ENCODE measurements at places on chromosomes 6 and 20. TPM values are rescaled to one million over a fixed set of nuclear protein-coding genes. Genes with fewer than 3 reads are reported as not detected.
A peak's percentile ranks its signal among the peaks of the same experiment; 100 is the strongest.

GRCh38 chr20:41956338-41957074 is 338.3 kb upstream of the CHD6 start:
- no peak for DNase-seq

DNA sequence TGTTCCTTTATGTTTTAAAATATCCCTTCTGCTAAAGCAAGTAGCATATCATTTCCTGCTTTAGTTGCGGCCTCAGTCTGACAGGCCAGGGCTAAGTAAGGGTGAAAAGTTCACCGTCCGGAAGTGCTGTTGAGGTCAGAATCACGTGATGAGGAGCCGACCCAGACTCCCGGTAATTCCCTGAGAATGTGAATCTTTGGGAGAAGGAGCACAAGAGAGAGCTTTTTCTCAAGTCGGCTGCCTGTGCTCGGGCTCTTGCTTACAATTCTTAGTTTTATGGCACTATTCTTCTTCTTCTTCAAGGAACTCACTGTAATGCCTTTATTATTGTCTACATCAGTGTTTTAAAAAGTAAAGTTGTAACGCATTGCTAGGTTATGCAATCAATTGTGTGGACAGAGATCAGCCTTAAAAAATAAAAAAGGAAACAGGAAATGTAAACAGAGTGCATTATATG is 309.3 kb downstream of the PRL start:
- DNase-seq: peak; percentile 70

GRCh38 chr6:97765461-97765860 is 482.4 kb upstream of the MMS22L start:
- no peak for DNase-seq

DNA sequence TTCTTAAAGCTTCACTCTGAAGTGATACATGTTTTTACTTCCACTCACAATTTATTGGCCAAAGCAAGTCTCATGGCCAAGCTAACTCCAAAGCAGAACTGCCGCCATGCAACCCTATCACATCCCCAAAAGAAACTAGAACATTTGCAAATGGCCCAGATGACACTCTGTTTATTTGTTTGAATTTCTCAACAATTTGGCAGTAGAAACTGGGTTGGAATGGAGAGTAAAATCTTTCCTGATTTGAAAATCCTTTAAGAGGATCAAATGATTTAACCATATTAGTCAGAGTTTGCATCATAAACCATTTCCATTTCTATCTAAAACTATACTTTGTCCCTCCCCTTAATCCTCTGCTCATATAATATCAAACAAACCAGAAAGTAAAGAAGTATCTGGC is 39.1 kb upstream of the E2F3 start:
- no peak for DNase-seq

The TRIM15 gene
- total RNA-seq: not detected

GRCh38 chr6:105015482-105015881 is 58.6 kb downstream of the LIN28B start:
- DNase-seq: no peak

The ADGRF5 gene
- 48.0 TPM for total RNA-seq

The CCM2L gene
- 10.3 TPM for total RNA-seq

DNA sequence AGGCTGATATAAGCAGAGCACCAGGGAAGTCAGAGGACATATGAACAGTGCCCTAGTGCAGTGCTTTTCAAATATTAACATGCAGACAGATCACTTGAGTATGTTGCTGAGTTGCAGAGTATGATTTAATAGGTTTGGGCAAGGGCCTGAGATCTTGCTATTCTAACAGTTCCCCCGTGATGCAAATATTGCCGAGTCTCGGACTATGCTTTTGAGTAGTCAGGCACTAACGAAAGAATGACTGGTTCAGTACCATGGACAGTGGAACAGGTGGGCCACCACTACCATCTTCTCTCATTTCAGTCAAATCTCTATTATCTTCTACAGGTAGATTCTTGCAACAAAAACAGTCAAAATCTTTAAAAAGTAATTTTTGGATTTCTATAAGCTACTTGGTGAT is 3.7 kb upstream of the TMEM200A start:
- DNase-seq: no peak

The EEF1A2 gene
- 1,274 TPM for total RNA-seq

DNA sequence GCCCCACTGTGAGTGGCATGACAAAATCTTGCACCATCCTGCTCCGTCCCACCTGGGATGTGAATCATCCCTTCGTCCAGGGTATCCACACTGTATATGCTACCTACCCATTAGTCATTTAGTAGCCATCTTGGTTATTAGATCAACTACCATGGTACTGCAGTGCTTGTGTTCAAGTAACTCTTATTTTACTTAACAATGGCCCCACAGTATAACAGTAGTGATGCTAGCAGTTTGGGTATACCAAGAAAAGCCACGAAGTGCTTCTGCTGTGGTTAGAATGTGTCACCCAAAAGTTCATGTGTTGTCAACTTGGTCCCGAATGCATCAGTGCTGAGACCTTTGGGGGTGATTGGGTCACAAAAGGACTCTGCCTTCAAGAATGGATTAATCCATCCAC is 11.7 kb downstream of the OSER1 start:
- DNase-seq: no peak

The SDHAF4 gene
- total RNA-seq: 16.6 TPM

The GLP1R gene
- total RNA-seq: 6.8 TPM

DNA sequence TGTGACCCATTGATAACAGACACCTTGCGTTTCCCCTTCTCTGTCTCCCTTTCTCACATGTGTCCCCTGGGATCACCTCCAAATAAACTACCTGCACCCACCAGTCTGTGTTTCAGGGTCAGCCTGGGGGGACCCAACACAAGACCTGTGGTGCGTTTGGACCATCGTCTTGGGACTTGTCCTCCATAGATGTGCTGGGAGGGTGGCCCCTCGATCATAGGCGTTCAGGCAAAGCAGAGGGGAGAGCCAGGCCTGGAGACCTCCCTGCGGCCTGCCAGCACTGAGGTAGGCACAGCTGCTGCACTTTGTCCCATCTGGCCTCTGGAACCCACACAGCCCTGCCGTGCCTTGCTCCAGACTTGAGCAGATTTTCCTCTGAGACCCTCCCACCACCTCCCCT is 18.1 kb downstream of the CST9 start:
- no peak for DNase-seq

DNA sequence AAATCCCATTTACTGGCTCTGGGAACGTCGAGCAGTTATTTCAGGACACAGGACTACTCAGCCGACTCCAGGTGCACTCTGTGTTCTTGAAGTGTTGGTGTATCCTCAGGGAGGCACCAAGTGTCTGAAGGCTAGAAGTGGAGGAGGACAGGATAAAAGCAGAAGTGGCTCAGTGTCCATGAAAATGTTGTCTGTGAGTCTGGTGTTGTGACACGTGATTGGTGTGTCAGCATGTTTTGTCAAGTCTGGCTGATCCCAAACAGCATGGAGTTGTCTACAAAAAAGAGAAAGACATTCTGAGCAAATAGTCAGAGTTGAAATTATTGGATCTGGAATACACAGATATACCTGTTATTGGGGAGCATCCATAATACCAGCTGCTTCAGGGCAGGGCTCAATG is 30.3 kb downstream of the SCGN start:
- DNase-seq: no peak

The DEFB124 gene
- total RNA-seq: not detected

The NRSN1 gene
- not detected for total RNA-seq

The TTPAL gene
- 2.9 TPM for total RNA-seq

The GDAP1L1 gene
- 0.38 TPM for total RNA-seq

DNA sequence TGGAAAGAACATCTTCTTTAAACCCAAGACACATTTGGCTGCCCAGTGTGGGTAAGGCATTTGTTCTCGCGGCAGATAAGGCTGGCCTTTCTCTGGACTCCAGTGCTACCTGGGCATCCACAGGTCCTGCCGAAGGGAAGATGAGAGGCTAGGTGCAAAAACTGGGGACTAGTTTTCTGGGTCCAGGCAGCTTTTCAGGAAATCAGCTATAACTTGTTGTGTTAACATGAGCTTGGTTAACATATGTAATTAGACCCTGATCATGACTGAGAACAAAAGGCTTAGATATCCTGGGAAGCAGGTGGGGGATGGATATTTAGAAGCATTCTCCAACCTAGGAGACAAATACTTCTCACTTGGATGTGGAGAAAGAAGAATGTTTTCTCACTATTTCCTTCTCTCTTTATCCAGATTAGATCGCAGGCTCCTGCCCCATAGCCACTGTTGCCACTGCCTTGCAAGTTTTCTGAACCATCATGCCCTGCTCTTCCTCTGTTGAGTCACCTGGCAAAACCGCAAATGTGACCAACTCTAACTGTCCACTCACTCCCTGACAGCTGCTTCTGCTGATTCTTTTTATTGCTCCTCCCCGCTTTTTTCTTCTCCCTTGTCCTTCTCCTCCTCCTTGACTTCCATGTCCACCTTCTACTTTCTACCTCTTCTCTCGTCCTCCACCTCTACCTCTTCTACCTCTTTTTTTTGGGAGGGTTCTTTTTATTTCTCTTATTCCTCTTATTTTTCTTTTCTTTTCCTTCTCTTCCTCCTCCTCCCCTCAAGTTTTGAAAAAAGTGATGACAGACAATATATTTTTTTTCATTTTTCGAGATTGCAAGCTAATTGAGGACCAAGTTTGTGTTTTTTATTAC is 258.1 kb downstream of the UTRN start:
- no peak for DNase-seq

DNA sequence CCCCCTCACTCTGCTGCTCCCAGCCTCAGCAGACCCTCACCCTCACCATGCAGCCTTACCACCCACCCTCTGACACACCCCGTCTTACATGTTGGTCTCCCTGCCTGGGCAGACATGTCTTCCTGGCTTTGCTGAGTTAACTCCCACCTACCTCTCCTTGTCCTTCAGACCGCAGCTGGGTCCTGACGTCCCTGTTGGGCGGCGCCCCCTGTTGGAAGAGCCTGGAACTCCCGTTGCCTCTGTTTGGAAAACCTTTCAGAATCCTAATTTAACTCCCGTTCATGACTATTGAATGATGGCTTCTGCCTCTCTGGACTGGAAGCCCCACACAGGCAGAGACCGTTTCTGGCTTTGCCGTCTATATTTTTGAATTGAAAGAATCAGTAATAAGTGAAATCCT is 245.1 kb downstream of the MYLK4 start:
- DNase-seq: no peak

The RIMS1 gene
- total RNA-seq: 1.3 TPM

The LPA gene
- total RNA-seq: not detected

The ELOVL4 gene
- total RNA-seq: 0.41 TPM

DNA sequence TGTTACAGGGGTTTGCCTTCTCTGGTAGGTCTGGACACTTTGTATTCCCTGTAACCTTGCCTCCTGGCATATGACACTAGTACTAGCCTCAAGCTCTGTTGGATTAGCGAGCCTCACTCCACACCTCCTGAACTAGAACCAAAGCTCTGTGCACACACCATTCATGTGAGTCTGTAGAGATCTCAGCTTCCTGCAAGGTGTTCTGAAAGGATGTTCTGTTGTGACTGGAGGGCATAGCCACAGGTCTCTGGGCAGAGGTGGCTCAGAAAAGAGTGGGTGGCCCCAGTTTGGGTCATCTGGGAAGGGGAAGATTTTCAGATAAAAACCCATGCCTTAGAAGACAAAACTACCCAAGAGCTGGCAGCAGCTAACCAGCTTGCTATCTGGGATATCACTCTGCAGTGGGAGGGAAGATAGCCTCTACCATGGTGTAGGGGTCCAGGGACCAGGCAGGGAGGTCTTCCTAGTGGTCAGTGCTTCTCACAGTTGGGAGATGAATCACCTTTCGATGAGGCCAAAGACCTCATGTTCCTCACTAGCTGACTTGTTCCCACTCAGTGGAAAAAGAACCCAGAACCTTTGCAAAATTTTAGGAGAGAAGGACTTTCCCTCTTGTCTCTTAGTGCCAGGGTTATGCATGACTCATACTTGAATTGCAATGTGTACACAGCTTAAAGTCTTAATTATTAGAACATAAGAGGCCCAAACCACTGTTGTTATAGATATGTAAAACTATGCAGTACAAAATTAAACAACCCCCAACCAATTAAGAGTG is 41.4 kb downstream of the HLA-F start:
- no peak for DNase-seq

The IL17A gene
- total RNA-seq: not detected

The MCCD1 gene
- not detected for total RNA-seq

DNA sequence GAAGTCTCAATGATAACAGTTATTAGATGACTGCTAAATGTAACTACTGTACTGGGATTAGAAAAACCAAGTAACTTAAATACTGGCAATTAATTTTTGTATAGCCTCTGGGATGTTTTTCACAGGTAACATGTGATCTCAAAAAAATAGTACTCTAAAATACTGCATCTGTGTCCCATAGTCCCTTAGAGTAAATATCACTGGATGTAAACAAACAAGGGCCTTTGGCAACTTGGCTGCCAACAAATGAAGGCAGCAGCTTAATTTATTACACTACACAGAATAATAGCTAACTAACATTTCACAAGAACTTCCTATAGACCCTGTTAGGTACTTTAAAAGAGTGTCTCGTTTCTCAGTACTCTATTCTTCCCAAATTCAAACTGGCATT is 14.0 kb downstream of the ARHGAP18 start:
- DNase-seq: no peak

GRCh38 chr20:815914-816606 is 17.5 kb upstream of the FAM110A start:
- peak; percentile 82 for DNase-seq

GRCh38 chr6:25428758-25429317 is 149.7 kb downstream of the CARMIL1 start:
- DNase-seq: no peak

The EIF6 gene
- 36.5 TPM for total RNA-seq

The SLC17A2 gene
- total RNA-seq: not detected

The LEMD2 gene
- total RNA-seq: 23.2 TPM

DNA sequence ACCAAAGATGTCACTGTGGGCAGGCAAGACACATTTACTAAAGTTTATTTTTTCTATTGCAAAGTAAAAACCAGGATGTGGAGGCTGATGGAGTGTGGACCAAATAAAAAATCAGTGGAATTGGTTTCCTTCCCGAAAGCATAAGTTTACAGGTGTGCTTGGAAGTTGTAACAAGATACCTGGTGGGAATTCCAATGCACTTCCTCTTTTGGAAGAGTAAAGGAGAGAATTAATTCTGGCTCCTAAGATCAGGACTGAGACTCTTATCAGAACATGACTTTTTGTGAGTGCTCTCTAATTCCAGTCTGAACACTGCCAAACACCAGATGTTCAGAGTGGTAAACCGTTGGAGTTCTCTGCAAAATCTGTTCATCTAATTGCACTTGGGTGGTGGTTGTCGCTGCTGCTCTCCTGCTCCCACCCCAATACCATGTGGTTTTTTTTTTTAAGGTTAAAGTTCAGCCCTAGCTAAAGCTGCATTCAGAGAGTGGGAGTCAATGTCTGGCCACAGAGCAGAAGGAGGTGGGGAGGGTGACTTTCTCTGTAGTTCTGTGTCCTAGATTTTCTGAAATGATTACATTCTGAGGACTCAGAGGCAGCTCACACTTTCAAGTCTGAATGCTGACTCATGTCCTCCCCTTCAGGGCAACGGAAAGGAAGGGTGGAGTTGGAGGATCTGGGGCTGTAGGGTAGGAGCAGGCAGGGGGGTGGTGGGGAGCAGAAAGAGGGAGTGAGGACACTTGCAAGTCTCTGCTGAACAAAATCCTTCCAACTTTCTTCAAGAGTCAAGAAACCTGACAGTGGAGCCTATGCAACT is 275.8 kb upstream of the PRDM1 start:
- DNase-seq: no peak

The RBM24 gene
- 181 TPM for total RNA-seq

- DNase-seq: no peak
Measured at GRCh38 chr20:11582060-11582459, 335.6 kb upstream of the BTBD3 start.

Data from Right ventricle myocardium inferior (tissue), 1 donor.